ENCODE measurements at places on chromosomes 12 and 14.

- no peak for DNase-seq
Observed at GRCh38 chr12:77751939-77752338, 78.8 kb upstream of the NAV3 start.

DNA sequence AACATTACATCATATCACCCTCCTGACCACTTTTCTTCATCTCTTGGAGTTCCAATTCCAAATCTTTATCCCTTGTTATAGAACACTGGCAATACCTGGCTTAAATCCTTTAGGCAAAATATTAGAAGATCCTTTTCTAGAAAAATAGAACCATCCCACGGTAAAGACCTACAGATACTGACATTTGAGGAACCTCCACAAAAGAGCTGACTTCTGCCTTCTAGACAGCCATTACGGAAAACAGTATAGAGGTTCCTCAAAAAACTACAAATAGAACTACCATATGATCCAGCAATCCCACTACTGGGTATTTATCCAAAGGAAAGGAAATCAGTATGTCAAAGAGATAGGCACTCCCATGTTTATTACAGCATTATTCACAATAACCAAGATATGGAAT lies 241.7 kb upstream of the AMIGO2 start:
- no peak for DNase-seq

- DNase-seq = peak; percentile 65
Observed at GRCh38 chr12:116599285-116600136, 40.3 kb downstream of the MAP1LC3B2 start.

- no peak for DNase-seq
Observed at GRCh38 chr14:71454513-71455332, 477.5 kb upstream of the RGS6 start.

- DNase-seq = no peak
Observed at GRCh38 chr12:119699199-119699760, 31.3 kb downstream of the PRKAB1 start.
